Stimulated activated CD4-positive, alpha-beta T cell treated with anti-CD3 and anti-CD28 coated beads, Interleukin-2, amount 100 ng/mL, for 24 hours (primary cell): ENCODE measurements at places on chromosomes 13 and 19.

- DNase-seq = no peak
Observed at GRCh38 chr19:1931445-1931844, 9.5 kb upstream of the CSNK1G2 start.

DNA sequence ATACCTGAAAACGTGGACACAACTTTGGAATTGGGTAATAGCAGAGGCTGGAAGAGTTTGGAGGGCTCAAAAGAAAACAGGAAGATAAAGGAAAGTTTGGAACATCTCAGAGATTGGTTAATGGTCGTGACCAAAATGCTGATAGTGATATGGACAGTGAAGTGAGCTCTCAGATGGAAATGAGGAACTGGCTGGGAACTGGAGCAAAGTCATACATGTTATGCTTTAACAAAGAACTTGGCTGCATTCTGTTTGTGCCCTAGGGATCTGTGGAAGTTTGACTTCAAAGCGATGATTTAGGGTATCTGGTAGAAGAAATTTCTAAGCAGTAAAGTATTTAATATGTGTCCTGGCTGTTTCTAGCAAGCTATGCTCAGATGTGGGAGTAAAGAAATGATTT is 136.2 kb downstream of the DNAJC3 start:
- DNase-seq = no peak

- no peak for DNase-seq
Observed at GRCh38 chr13:103007427-103007762, 58.8 kb downstream of the SLC10A2 start.

GRCh38 chr13:109773276-109773675 is 13.1 kb downstream of the IRS2 start:
- no peak for DNase-seq

- no peak for DNase-seq
Observed at GRCh38 chr13:43770871-43771270, 15.9 kb downstream of the ENOX1 start.

- DNase-seq = no peak
Observed at GRCh38 chr13:42014119-42014518, 34.3 kb upstream of the DGKH start.

GRCh38 chr13:78476910-78477309 is 126.4 kb downstream of the POU4F1 start:
- DNase-seq = no peak

GRCh38 chr13:75702476-75702875 is 66.3 kb downstream of the LMO7 start:
- DNase-seq = no peak

DNA sequence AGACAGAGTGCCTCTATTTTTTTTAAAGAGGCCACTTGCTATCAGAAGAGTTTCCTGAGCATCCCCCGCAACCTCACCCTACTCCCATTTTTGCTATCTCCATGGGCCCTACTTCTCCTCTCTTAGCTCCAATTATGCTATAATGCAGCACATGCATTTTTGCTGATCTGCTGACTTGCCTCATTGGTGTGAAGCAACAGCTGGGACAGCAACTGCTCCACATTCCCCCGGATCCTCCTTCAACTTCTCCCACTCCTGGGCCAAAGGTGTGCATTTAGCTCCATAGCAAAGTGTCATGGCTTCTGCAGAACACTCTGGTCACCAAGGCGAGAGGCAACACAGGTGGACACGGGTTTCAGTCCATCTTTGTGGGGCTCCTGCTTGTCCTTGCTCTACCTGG is 56.7 kb upstream of the USP29 start:
- DNase-seq = no peak

DNA sequence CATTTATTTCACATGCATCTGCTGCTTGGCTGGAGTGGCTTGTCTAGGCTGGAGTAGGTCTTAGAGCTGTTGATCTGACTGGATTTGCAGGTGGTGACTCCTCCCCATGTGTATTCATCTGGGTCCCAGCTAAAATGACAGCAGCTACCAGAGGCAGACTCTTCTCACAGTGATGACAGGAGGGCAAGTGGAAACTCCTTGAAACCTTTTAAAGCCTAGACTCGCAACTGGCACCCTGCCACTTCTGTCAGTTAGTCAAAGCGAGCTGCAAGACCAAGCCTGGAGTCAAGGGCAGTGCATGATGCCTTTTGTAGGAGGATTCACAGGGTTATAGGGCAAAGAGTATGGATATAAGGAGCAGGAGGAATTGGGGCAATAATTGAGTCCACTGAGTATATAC is 65.2 kb downstream of the TEX26 start:
- DNase-seq = no peak

DNA sequence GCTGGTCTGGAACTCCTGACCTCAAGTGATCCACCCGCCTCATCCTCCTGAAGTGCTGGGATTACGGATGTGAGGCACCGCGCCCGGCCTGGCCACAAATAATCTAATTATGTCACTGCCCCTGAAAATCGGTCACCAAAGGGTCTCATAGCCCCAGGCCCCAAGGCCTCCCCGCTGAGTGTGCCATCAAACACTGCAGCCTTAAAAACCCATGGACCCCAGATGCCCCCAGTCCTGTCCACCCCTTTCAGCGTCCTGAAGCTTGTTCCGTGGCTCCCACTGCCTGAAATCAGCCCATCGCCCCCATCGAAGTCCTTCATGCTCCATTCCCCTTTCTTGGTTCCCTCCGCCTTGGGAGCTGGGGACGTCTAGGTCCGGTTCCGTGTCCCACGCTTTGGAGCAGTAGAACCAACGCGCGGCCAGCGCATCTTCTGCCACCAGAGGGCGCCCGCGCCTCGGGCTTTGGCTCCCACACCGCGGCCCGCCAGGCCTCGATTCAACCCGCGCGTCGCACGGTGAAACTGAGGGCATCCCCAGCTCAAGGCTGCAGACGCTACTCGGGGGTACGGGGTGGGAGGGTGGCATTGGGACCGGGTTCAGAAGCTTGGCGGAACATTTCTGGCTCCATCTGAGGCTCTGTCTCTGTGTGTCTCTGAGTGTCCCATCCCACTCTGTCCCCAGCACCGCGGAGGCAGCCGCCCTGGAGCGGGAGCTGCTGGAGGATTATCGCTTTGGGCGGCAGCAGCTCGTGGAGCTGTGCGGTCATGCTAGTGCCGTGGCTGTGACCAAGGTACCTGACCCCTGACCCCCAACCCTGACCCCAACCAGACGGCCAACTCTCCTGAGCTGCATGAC is 3.5 kb downstream of the YJEFN3 start:
- peak; percentile 92 for DNase-seq

DNA sequence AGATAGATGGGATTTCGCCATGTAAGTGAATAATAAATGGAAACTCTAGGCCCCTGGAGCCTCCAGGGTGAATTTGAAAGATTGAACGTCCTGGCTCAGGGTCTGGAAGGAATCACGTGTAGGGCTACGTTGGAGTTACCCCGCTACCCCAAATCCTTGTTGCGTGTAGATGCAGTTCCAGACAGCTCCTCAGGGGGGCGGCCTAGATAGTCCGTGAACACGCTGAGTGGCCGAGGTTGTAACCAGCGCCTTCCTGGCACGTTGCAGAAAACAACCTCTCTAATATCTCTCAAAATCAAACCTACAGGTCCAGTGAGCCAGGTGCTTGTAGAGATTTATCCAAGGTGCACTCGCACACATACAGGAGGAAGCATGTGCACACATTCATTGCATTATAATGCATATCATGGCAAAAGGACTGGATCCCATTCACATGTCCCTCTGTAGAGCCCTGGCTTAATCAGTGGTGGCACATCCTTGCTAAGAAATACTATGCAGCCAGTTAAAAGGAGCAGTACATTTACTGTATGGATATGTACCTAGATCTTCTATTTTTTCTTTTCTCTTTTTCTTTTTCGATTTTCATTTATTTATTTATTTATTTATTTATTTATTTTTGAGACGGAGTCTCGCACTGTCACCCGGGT is 2.5 kb upstream of the KEAP1 start:
- DNase-seq = peak; percentile 91

- DNase-seq = no peak
Observed at GRCh38 chr13:31201341-31202031, 1.7 kb downstream of the B3GLCT start.
